ENCODE measurements at places on chromosomes 6 and 20.

GRCh38 chr20:53079828-53080686 lies 107.9 kb downstream of the TSHZ2 start:
- no peak for DNase-seq

DNA sequence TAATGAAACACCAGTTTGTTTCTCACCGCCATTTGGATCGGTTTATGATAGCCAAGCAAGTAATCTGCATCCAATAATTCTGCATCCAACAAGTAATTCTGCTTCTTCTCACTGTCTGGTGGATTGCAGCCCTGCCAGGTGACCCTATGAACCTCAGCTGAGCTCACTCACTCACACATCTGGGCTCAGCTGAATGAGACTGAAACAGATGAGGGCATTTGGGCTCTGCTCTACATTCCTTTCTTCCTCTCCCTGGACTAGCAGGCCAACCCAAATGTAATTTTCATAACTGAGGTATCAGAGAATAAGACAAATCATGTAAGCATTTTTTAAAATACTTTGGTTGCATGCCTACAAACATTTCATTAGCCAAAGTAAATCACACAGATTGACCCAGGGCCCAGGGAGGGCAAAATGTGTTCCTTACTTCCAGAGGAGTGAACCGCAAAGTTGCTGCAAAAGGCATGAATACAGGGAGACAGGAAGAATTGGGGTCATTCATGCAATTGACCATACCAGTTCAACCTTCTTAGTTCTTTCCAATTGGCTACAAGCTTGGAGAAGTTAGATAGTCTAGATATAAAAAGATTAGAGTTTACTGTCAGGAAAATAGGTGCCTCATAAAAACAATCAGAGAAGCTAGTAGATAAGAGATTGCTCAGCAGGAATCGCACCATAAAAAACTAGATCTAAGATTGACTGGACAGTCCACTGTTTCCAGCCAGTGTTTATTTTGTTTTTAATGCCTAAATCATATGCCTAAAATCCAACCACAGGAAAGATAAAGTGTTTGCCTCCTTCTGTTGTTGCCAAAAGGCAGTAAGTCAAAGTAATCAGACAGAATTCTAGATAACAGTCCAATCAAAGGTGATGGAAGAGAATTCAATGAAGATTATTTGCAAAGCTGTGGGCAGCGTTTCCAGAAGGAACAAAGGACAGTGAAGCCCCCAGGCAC lies 43.7 kb downstream of the CBLN4 start:
- no peak for DNase-seq

- DNase-seq = no peak
Measured at GRCh38 chr6:154981079-154981870, 13.8 kb upstream of the TIAM2 start.

GRCh38 chr6:85363870-85364269 lies 86.0 kb upstream of the NT5E start:
- DNase-seq = no peak

GRCh38 chr20:40960521-40960956 lies 68.1 kb upstream of the TOP1 start:
- DNase-seq = no peak

GRCh38 chr20:1363522-1363921 lies 29.3 kb downstream of the FKBP1A start:
- DNase-seq = no peak

DNA sequence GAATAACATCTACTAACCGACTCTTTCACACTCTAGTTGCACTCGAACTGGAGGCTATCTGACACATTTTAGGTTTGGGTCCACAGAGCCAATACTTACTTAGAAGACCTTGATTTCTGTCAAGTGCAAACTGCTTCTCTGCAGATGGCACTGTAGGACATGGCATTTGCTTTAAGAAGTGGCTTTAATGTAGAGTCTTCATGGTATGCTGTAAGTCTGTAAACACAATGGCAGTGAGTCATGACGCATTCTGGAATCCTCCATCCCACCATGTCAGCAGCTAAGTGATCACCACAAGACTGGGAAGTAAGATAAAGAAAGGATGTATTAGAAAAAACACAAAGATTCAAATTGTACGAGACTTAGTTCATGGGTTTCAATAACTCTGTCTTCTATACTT lies 377.0 kb upstream of the NOX3 start:
- DNase-seq = no peak

Data from NCI-H1092 treated with DMSO at 0.1 percent for 48 hours (cell line).